ENCODE measurements at places on chromosomes 1 and 21.

DNA sequence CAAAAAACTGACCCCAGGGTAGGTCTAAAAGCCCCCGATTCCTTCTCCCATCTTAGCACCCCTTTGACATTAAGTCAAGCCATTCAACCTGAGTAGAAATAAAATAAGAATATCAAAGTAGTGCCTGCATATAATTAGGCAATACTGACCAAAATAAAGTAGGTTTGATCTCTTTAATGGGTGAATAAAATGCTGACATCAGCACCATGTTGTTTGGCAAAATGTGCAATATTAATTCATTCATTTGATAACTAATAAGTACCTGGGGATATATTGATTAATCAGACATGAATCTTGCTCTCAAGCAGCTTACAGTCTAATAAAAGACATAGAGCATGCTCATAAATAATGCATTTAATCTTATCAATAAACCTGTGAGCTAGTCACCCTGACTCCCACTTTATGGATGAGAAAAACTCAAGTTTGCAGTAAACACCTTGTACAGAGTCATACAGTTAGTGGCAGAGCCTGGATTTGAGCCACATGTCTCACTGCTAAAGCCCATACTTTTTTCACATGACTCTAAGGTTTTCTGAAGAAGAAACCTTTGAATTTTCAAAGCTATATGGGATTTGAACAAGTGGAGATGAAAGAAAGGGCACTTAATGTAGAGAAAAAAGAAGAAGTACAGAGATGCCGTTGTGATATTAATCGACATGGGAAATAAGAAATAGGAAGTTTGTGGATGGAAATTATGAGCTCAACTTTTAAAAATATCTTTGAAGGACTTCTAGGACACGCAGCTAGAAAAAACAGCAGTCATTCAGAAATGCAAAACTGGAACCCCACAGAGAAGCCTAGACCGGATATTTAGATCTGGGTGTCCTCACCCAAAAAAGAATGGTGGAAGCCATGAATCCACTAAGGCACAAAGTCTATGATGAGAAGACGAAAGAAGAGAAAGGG is 183.9 kb downstream of the TOMM20 start:
- no peak for DNase-seq

DNA sequence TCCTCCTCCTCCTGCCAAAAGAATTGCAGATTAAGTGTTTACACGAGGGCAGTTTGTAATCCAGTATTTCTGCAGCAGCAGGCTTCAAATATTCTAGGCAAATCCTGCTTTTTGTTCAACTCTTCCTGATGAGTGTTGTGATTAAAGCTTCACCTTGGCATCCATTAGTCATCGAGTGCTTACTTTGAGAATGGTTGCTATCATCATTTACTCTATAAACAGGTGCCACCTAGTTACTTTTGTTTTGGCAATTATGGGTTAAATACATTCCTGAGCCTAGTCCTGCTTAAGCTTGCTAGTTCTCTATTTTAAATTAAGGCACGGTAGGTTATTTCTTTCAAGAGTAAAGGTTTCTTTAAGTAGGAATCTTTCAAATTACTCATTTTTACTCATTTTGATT is 20.3 kb downstream of the PDC start:
- DNase-seq = no peak

- no peak for DNase-seq
These were observed 346.8 kb upstream of the FMN2 start for GRCh38 chr1:239744851-239745250.

DNA sequence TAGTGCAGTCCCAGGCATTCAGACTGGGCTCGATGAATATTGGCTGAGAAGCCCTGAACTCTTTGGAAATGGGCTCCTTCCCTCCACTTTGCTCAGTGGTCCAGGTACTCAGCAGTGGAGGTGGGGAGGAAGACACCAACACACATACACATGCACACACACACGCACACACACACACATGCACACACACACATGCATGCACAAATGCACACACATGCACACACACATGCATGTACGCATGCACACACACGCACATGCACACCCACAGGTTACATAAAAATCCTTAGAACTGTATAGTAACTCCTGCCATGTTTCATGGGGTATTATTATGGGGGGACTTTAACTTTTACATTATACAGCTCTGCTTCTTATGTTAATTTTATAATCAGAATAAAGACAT is 5.0 kb downstream of the TRIM62 start:
- no peak for DNase-seq

- DNase-seq = no peak
These were observed 27.0 kb downstream of the PROX1 start for GRCh38 chr1:214014730-214015129.

- DNase-seq = no peak
These were observed 309.4 kb downstream of the BRINP3 start for GRCh38 chr1:190168116-190168892.

DNA sequence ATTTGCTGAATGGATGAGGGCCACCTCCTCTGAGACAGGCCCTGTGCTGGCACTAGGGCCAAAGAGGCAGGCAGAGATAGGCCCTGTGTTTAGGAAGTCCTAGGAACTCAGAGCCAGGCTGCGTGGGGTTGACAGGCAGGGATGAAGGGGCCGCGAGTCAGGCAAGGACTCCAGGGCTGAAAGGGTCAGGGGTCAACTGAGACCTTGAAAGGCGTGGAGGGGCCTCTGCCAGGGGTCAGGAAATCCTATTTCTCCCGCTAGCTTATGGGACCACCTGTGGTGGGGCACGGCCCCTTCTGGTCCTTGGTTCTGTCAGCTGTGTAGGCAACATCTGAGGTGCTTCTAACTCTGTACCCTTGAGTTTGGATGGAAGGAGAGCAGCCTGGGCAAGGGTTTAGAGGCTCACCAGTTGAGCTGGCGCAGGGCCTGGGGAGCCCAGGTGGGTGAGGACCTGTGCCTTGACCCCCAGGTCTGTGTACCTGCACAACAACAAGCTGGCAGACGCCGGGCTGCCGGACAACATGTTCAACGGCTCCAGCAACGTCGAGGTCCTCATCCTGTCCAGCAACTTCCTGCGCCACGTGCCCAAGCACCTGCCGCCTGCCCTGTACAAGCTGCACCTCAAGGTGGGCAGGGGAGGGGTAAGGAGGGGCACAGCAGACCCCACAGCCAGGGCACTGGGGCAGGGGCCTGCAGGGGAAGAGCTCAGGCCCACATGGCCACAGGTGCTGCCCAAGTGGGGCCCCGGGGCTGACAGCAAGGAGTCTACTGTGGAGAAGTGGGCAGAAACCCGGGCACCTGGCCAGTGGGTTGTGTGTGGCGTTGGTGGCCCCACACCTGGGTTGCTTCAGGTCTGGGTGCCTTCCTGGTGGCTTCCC is 14.9 kb downstream of the PODN start:
- no peak for DNase-seq
